ENCODE measurements at places on chromosomes 3 and 15.

GRCh38 chr15:96716075-96716474 is 385.6 kb downstream of the NR2F2 start:
- no peak for DNase-seq

GRCh38 chr3:192514754-192515663 is 212.3 kb downstream of the FGF12 start:
- DNase-seq: peak; percentile 48

DNA sequence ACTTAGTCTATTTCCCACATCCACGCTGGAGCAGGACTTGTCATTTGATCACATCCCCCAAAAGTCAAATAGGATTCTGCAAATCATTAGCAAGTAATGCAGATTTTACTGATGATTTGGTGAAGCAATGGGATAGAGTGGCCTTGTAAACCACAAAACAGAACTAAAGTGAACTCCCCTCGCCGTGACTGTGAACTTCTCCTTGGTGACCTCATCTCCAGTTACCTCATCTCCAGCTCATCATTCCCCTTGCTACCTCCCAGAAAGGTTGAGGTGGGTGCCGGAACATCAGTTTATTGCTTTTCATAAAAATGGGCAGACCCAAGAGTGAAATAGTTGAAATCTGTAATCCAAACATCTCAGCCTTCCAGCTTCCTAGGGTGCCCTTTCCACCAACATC is 36.7 kb upstream of the ADPGK start:
- no peak for DNase-seq

GRCh38 chr3:48518069-48518468 is 14.1 kb upstream of the SHISA5 start:
- no peak for DNase-seq

- DNase-seq: no peak
Measured at GRCh38 chr3:152203652-152204051, 65.1 kb upstream of the MBNL1 start.

DNA sequence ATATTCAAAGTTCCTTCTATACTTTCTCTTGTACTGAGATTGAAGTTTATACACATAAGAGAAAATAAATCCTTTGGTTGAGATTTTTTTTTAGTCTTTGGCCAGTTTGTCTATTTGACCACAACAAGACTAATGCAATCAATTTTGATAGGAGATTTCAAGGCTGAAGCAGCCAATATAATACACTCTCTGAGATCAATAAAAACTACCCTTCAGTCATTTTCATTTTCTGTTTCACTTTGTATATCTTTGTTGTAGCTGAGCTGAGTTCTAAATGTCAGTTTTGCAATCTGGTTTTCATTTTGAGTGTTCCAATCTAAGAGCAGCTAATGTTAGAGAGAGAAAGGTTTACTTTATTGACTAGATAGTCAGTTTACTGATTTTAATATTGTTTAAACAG is 623.8 kb upstream of the ROBO1 start:
- no peak for DNase-seq

DNA sequence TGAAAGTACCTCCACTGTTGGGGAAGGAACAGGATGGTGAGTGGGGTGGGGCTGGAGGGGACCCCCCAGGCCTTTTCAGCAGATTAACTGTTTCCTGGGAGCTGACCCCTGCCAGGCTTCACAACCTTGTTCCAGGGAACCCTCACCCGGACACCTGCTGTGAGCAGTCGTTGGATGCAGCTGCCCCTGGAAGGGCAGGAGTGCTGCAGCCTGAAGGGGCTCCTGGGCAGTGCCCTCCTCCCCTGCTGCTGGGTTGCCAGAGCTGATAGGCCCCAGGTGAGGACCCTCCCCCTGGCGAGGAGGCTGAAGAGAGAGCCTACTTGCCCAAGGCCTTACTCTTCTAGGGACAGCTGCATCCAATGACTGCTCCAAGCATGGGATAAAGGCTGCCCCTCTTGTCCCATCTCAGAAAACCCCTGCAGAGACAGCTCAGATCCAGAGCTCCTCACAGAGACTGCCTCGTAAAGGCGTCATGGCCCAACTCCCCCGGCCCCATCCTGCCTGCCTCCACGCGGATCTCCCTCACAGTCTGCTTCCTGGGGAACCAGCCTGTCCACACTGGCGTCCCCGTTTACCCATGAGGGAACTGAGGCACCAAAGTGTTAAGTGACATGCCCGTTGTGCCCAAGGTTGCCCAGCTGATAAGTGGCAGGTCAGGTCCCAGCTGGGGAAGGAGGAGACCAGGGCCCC is 193.4 kb upstream of the LINGO1 start:
- DNase-seq: no peak

- no peak for DNase-seq
Measured at GRCh38 chr3:186888569-186888968, 41.8 kb upstream of the ST6GAL1 start.

GRCh38 chr3:23206366-23206765 is 3.2 kb downstream of the UBE2E2 start:
- no peak for DNase-seq

DNA sequence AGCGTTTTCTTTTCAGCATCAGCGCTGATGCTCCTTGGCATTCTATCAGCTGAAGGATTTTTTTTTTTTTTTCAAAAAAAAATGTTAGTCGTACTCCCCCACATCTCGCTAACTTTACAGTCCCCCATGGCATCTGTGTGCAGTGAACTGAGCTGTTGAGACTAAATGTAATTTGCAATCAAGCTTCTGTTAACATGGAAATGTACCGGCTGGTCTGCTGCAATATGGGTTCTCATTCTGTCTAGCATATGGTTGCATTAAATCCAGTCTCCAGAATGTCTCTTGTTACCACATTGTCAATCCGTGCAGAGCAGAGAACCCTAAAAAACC is 32.2 kb upstream of the TPRG1 start:
- DNase-seq: no peak

DNA sequence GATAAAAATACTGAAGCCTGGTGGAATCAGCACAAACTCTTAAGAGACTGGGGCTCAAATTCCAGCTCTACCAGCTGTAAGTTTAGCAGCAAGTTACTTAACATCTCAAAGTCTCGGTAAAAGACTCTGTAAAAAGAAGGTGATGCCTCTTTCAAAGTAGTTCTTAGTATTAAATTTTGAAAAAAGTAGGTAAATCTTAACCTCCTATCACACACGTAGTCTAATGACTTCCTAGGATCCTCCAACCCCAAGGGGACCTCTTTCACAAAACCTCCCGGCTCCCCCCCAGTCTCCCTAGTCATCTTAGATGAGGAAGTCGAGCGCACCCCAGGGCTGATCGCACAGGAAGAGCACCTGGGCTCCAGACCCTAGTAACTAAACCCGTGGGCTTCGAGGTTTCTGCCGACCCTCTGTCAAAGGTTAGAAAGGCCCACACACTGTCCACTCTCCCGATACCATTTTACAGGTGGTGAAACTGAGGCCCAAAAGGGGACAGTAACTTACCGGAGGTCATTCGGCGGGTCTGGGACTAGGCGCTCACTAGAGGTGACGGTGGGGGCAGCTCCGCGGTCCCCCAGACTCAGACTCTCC is 427 bp downstream of the MBD4 start:
- DNase-seq: no peak

DNA sequence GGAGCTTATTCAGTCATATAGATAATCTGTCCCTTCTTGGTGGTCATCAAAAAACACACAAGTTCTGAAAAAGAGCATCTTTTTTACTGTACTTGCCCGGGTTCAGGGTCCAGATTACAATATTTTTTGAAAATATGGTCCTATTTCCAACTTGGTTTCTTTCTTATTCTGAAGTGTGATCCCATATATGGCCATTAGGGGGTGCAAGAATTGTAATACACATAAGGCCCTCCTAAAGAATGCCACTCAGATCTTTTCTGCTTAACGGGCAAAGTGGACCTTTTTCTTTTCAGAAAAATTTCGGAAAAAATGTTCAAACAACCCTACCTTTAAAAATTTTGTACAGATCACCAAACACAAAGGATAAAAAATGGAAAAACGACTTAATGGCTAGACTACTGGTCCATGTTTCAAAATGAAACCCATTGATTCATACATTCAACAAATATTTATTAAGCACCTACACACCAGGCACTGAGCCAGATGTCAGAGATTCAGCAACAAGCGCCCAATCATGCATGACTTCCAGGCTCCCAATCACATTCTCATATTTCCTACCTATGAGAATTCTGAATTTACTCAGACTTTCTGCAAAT is 102.0 kb upstream of the MYRIP start:
- no peak for DNase-seq

DNA sequence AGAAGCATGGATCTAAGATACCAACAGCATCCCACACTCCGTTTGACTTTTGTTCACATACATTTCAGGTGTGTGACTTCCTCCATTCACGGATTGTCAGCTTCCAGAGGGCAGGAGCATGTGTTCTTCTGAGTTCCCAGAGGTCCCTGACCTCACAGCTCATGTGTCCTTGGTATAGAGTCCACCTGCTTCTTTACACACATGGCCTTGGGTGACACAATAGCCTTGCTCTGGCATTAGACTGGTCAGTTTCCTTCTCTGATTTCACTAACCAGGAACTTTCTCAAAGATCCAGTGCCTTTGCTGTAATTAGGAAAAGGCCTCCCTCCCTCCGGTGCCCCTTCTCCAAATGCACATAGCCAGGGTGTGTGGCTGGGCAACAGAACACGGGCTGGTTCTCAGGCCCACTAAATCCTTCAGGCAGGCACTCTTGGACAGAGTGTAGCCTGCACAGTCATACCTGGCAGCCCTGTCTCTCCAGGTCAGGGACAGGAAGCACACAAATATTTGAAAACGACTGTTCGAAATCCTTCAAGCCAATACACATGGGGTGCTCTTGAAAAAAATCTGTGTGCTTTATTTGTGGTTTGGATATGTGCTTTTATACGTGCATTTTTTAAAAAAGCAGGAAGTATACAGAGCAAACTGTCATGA is 81.1 kb downstream of the TRIM42 start:
- DNase-seq: no peak

DNA sequence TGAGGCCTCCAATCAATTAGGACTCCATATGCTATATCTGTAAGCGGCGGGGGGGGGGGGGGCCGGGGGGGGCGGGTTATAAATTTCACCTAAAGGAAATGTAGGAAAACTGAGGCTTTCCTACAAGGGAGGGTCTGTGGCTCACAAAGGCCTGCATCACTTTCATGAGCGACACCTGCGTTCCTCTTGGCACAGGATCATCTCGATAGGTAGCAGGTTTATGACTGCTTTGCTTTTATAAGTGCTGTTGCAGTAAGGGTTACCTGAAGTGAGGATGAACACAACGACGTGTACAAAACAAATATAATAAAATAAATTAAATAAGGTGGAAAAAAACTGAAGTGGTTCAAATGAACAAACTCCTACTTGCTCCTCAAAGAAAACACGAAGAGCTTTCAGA is 194.3 kb downstream of the FOXP1 start:
- DNase-seq: no peak

DNA sequence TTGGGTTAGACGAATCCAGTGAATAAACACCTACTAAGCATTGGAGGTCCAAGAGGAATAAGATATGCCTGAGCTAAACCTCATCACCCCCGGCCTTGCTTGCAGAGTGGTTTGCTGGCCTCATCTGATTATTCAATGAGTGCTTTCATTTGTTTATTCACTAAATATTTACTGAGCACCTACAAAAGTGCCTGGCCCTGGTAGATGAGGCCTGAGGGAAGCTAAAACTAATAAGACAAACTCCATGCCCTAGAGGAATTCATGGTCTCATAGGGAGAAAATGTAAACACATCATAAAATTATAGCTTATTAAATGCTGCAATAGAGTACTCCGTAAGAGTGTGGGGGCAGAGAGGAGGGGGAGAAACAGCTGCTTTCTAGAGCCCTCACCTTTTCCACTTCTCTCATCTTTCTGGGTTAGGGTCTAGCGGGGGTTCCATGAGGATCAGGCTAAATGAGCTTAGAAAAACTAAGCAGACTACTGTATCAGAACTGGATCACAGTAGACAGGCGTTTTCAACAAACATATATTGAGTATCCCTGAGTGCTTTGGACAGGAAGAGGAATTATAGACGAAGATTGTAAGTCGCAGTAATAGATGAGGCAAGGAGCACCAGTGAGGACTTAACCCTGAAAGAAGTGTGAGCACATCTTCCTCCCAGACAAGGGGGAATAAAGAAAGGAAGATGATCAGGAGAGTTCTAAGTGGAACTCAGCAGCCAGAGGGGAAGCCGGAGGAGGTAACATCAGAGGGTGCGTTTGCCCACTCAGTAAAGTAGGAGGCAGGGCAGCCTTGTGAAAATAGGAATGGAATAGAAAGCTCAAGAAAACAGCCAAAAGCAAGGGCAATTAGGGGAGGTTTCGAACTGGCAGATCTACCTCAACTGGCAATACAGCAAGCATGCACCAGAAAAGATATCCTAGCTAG is 31.5 kb upstream of the LAMP3 start:
- DNase-seq: no peak

- peak; percentile 88 for DNase-seq
Measured at GRCh38 chr3:46866720-46867549, 3.7 kb upstream of the MYL3 start.

- no peak for DNase-seq
Measured at GRCh38 chr3:130395916-130396315, 50.4 kb downstream of the COL6A5 start.

All from ureter (tissue), 1 donor.